ENCODE measurements at places on chromosomes 16 and 17.

DNA sequence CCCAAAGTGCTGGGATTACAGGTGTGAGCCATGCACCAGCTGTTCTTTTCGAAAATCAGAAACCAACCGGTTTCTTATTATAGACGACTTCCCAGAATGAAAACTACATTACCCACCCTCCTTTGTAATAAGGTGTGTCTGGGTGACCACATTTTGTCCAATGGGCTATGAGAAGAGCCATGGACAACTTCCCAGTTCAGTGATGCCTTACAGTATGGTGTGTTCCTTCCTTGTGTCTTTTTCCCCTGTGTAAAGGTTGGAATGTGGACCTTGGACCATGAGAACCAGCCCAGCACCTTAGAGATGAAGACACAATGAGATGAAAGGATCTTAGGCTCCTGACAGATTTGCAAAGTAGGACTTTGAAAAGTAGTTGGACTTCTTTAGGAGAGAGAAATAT lies 85.0 kb upstream of the ATF7IP2 start:
- DNase-seq, result no peak

- no peak for DNase-seq
Observed at GRCh38 chr16:89742948-89743347, 21.6 kb downstream of the ZNF276 start.

DNA sequence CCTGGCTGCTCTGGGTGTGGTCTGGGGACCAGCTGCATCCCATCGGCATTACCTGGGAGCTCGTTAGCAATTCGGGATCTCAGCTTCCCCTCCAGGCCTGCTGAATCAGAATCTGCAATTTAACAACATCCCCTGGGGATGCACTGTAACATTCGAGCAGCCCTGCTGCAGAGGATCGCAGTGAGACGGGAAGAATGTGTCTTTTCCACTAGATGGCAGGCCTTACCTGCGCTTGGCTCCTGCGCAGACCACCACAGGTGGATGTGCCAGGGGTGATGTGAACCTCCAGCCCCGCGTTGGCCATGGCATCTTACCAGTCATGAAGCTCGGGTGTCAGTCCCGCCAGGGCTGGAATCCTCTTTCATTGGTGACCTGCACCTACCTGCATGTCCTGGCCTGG lies 209.9 kb downstream of the PRKCB start:
- no peak for DNase-seq

DNA sequence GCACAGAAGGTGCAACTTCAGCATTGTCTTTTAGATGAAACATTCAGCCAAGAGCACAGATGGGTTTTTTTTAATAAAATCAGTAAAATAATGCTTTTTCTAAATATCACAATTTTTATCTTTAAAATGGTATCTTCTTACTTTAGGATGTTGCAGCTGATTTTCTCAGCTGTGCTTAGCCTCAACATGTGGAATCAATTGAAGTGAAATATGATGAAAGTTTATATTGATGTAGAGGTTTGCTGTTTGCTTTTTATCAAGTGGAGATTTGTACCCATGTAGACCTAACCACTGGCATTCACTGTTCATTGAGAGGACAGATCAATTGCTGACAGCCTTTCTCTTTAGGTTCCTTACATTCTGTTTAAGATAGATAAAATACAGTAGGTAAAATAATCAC lies 107.8 kb downstream of the CYB561 start:
- DNase-seq, result no peak

DNA sequence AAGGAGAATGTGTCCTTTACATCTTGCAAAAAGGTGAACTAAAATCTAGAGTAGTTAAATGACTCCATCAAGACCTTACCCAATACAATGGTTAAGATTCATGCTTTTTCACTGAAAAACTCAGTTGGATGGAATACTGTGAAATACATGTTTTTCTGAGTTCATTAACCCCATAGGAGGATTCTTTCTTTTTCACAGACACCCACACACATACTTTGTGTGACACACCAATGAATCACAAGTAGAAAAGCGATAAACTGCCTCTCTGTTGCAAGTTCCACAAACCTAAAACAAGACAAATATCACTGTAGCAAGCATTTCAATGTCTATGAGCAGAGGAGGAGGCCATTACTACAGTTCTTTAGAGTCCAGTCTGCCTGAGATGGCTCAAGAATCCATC lies 258.8 kb upstream of the CDH5 start:
- no peak for DNase-seq

- DNase-seq, result no peak
Observed at GRCh38 chr17:59542960-59543635, 22.3 kb upstream of the DHX40 start.

DNA sequence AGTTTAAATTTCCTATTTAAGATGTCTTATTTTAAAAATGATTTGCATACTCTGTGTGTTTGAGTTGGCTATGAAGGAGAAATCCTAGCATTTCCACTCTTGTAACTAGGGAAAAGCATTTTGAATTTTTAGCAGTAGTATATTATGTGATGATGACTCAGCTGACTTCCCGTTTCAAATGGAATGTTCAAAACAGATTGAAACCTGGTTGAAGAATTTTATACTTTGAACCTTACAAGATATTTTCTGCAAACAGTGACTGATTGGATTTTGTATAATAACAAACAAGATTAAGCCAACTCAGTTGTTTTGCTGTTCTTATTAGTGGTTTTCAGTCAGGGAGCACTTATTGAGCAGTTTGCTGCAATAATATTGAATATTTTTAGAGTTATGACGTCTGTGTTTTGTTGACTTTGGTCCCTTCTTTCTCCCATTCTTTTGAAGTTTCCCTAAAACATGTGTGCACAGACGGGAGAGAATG lies 8.0 kb downstream of the TNRC6A start:
- DNase-seq, result no peak

DNA sequence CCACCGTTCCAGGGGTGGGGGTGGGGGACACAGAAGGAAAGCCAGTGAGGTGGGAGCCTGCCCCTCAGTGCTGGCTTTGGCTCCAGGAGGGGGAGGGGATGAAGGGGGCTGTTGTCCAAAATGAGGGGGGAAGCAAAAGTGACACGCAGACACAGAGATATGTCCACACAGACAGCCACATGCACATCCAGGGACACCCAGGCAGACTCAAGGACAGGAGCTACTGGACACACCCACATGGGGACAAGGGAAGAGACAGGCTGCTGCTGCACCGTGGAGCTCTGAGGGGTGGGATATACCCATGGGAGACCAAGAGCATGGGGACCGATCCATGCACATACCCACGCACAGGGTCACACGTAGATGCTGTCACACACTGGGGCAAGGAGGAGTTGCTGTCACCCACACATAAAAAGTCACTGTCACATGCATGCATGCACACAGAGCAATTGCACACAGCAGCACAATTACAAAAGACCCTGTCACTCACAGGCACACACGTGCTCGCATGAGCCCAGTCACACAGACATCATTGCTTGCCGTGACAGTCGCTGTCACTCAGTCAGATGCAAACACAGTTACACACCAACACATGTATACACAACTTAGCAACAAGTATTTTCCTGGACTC lies 1.3 kb downstream of the THRA start:
- peak; percentile 30 for DNase-seq
